ENCODE measurements at places on chromosomes 16 and 17.

DNA sequence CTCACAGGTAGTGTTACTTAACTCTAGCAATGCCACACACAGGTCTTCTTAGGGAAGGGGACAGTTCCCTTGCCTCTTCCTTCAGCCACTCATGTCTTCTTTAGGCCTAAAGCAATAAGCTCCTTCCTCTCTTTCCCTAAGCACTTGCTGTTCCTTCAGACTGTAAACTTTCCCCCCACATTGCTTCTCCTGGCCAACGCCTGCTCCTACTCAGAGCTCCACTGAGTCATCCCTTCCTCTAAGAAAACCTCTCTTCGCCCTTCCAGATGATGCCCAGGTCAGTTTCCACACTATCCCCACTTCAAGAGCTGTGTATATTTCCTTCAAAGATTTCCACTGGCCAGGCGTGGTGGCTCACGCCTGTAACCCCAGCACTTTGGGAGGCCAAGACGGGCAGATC, 12.5 kb upstream of the EPOP start:
- no peak for DNase-seq

GRCh38 chr16:4691666-4692412, 1.5 kb upstream of the NUDT16L1 start:
- no peak for DNase-seq

DNA sequence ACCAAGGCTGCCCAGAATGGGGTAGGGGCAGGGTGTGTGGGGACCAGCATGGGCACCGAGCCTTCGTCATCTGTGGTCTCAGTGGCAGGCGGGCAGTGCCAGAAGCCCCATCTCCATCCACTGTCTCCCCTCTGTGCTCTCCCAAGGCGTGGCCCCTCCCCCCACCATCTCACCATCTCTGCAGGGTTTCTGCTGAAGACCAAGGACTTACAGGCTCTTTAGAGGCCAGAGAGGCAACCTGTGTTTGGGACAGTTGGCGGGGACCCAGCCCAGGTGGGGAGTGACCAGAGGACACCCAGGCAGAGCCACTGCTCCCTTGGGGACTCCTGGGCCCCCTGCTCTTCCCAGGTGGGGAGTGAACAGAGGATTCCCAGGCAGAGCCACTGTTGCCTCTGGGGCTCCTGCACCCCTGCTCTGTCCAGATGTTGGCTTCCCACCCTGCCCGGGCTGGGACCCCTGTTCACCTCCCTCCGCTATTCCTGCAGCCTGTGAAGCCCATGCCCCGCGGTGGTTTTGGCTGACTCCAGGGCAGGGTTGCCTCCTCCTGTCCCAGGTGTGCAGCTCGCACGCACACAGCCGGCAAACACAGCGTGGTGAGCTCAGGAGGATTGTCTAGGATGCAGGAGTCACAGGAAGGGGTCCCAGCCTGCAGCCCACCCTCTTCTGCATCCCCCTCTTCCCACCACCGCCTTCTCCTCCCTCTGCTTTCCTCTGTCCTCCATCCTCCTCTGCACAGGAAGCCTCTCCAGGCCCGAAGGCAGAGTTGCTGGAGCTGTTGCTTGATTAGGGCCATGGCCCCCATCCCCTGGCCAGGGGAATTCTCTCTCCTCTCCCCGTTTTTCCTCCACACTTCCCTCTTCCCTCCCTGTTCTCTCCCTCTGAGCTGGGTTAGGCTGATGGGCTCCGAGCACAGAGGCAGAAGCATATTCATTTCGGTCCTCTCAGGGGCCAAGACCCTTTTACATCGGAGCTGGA, 45.0 kb downstream of the SLC7A5 start:
- DNase-seq = no peak

DNA sequence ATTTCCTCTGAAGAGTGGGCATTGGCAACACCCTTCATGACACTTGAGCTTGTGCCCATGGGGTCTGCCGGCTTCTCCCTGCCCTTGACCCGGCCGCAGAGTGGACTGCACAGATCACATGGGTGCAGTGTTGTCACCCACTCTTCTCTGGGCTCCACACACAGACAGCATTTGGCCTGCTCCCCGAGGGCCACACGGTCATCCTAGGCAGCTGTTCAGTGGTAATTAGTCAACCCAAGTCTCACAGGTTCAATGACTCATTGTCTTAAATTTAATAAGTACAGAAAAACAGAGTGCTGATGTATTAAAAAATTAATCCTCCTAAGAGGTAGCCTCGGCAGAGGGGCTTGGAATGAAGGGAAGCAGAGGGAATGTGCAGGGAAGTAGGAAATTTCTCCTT, 204.8 kb downstream of the MSI2 start:
- no peak for DNase-seq

DNA sequence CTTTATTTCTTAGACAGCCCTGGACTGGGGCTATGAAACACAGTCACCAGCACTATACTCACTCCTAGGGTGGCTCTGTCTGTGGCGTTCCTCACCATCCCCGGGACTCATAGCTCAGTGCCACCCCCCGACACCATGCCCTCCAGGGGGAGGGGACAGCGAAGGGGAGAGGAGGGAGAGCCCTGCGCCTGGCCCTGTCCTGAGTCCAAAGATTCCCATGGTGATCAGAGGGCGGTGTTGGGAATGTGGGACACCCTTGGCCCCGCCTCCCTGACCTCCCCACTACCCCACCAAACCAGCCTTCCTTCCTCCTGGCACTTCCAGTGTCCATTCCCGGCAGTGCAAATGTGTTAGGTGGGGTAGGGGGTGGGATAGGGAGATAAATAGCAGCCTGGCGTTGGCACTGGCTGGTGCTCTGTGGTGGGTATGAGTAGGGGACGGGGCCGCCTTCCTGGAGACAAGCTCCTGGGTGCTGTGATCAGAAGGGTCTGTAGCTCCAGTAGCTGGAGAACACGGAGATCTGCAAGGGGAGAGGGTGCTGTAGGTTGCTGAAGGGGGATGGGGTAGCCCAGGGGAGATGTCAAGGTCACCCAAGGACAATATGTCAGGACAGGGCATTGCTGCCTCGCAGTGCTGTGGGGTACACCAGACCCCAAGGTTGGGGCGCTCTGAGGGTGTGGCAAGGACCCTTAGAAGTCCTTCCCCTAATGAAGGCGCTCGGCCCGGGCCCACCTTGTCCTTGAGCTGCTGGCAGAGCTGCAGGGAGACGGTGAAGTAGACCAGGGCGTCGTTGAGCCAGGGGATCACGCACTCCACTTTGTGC, 2.0 kb downstream of the SMIM22 start:
- DNase-seq = no peak

DNA sequence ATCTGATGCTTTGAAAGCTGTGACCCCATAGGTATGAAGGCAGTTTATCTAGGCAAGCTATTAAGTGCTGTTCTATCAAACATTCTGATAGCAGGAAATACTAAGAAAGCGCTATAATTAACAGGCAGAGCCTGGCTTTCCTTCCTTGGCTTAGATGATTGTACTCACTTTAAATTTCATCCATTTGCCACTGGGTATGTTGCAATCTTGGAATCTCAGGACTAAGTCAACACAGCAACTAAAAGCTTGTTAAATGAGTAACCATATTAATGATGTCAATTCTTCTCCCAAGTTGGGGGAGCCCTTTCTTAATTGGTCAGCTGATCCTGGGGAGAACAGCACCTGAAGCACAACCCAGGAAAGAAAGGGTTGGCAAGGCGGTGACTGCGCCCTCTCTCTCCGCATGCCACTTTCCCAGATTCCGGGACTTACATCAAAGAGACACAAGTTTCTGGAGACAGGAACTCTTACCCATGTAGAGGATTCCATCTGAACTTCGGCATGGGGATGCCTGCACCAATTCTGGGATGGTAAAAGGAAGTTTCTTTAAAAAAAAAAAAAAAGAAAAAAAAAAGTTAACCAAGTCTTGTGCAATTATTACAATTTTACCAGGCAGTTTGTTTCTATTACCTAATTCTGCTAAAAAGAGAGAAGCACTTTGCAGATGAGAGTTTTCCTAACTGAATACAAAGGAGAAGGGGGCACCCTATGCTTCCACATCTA, 54.4 kb upstream of the ICAM2 start:
- no peak for DNase-seq

- DNase-seq = no peak
These were observed 155.7 kb upstream of the C17orf78 start for GRCh38 chr17:37219876-37220606.

DNA sequence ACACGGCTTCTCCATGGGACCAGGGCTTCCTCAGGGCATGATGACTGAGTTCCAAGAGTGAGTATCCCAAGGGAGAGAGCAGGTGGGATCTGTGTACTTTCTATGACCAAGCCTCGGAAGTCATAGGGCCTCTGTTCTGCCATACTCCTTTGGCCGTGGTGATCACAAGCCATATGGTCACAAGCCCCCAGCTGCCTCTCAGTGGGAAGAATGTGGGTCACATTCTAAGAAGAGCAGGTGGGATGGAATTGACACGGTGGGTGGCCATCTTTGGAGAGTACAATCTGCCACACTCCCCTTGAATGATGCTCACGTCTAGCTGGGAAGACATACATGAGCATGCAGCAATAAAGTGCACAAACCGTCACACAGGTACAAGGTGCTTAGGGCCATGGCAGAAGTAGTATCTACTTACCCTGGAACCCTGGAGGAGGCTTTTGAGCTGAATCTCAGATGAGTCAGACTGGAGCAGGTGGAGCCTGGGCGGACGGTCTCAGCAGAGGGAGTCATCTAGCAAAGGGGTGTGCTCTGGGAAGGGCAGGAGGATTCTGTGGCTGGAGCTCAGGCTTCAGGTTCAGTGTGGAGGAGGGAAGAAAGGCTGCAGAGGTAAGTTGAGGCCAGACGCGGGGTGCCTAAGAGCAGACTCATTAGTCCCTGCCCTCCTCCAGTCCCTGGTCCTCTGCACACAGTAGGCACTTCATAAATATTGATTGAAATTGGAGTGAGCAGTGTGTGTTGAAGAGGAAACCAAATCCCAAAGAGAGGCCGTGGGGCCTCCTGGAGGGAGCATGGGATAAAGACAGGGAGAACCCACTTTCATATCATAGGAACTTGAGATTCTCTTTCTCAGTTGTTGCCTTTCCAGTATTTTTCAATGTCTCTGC, 26.6 kb downstream of the GOSR2 start:
- no peak for DNase-seq

DNA sequence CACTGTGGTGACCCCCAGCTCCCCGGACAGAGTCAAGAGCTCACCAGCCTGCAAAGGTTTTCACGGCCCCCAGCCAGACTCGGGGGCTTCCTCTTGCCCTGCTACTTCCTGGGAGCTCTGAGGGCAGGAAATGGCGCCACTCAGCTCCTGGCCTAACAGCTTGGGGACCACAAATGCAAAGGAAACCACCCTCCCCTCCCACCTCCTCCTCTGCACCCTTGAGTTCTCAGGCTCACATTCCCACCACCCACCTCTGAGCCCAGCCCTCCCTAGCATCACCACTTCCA, 375 bp upstream of the SPN start:
- DNase-seq = no peak

DNA sequence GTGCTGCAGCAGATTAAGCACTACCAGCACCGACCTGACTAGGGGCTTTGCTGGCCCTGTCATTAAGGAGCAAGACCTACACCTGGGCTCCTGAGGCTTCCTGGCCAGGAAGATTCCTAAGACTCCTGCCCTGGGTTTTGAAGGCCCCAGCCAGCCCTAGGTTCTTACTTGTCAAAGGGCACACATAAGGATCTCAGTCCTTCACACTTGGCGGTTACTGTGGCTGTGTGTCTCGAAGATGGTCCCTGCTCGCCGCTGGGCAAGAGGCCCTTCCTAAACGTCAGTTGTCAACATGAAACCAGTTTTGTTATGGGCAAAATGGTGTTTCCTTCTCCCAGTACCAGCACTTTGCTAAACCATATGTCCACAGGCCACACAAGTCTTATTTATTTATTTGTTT, 470.6 kb downstream of the TOX3 start:
- DNase-seq = no peak

- DNase-seq = no peak
These were observed 16.9 kb downstream of the SRCAP start for GRCh38 chr16:30715750-30716445.

GRCh38 chr17:42458497-42459255, at the start of gene ATP6V0A1:
Gene ATP6V0A1, plus strand, starts transcription at chr17:42458878. Its CDS starts 2,017 bp downstream, at chr17:42460895.
- DNase-seq = peak; percentile 77

- no peak for DNase-seq
These were observed 17.9 kb downstream of the IKZF3 start for GRCh38 chr17:39846205-39846604.

DNA sequence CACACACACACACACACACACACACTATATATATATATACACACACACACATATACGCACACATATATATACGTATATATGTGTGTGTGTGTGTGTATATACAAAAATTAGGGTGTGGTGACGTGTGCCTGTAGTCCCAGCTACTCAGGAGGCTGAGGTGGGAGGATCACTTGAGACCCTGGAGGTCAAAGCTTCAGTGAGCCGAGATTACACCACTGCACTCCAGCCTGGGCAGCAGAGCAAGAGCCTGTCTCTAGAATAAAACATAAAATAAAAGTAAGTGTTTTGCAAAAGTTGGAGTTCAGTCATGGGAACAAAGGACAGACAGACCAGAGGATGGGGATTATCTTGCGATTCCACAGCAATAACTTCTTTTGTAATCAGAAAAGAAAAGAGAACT, 10.8 kb downstream of the NUPR1 start:
- no peak for DNase-seq

- no peak for DNase-seq
These were observed 92.9 kb upstream of the DNAH17 start for GRCh38 chr17:78669975-78670518.

DNA sequence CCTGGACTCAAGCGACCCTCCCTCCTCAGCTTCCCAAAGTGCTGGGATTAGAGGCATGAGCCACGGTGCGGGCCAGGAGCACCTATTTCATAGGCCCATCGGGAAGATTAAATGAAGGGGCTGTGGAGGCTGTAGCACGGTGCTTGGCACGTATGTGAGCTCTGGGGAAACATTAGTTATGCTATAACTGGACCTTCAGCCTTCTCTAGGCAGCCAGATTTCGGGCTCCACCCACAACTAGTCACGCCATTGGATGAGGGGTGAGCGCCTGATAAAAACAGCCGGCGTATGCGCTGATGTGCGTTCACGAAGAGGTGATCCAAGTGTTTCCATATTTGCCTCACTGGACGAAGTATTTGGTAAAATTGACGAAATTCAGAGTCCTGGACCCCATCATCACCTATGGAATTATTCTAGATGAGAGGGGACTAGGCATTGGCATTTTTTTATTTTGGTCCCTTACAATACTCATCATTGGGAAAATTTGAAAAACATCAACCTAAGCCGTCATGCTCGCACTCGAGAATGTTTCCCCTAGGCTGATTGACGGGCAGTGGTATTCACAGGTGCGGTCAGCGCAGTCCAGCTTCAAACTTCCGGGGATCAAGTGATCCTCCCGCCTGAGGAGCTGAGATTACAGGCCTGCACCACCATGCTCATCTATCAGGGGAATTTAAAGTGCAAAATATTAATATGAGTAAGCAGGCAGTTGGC, 1.8 kb upstream of the ANKRD11 start:
- no peak for DNase-seq

DNA sequence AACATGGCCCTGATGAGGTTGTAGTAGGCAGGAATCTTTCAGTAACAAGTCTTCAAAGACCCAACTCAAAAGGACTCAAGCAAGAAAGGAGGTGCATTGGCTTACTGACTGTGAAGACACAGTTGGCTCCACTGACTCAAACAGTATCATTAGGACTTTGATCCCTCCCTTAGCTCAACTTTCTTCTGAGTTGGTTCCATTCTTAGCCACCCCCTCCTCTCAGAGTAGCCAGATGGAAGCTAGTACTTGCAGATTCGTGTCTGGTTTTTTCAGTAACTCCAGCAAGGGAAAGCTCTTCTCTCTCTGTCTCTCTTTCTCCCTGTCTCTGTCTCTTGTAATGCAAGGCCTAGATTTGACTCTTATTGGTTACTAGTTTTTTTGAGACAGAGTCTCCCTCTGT, 5.0 kb upstream of the MAPK3 start:
- no peak for DNase-seq

GRCh38 chr16:24282141-24282540, 26.0 kb downstream of the CACNG3 start:
- no peak for DNase-seq
